ENCODE measurements at places on chromosomes 3 and 15.

GRCh38 chr3:146033950-146034349, 127.0 kb downstream of the PLOD2 start:
- no peak for DNase-seq

GRCh38 chr15:88276821-88277410, 20.4 kb upstream of the NTRK3 start:
- DNase-seq: no peak

- peak; percentile 56 for DNase-seq
These were observed 15.4 kb downstream of the IDH2 start for GRCh38 chr15:90086868-90087268.

DNA sequence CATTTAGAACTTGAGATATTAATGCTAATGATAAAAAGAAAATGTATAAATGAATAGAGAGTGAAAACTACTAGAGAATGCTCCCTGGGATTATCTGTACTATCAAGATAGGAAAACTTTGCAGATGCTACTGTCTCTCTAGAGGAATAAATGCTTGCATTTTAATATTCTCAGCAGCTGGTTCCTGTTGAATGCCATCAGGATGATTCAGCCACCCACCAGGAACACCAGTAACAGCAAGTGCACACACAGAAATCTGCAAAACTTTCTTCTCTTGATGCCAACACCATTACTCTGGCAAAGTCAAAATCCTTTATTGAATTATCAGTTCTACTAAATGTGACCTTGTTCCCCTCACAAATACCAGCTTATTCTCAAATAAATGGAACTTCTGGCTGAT, 148.4 kb downstream of the TIGIT start:
- DNase-seq: no peak

- DNase-seq: no peak
These were observed 38.0 kb downstream of the BBS4 start for GRCh38 chr15:72724028-72724427.

- peak; percentile 17 for DNase-seq
These were observed 310.4 kb downstream of the PLCL2 start for GRCh38 chr3:17195192-17195611.

DNA sequence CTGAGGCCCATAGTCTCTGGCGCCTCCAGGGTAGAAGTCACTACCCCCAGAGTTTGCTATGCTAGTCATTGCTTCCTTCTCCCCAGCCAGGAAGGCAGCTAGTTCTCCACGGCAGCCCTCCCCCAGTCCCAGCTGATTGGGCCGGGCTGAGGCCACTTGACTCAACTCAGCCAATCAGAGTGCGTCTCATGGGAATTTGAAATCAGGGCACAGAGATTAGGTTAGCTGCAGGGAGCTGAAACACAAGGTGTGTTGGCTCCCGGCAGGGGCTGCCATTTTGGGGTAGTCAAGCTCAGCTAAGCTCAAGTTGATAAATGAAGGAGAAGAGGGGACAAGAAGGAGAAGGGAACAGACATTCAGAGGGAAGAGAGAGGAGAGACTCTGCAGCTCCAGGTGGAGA, 32.8 kb downstream of the LINGO1 start:
- DNase-seq: no peak

GRCh38 chr3:13116426-13116825, 43.2 kb upstream of the IQSEC1 start:
- DNase-seq: no peak

- DNase-seq: peak; percentile 44
These were observed 82.7 kb downstream of the TLE3 start for GRCh38 chr15:70014860-70015490.

- DNase-seq: no peak
These were observed 90.7 kb downstream of the TIGIT start for GRCh38 chr3:114384558-114384903.

GRCh38 chr3:179272385-179272784, 21.5 kb upstream of the KCNMB3 start:
- no peak for DNase-seq

- DNase-seq: no peak
These were observed 656.0 kb upstream of the SGO1 start for GRCh38 chr3:20842002-20842401.

- peak; percentile 32 for DNase-seq
These were observed 10.5 kb downstream of the ISG20 start for GRCh38 chr15:88649286-88649733.

- no peak for DNase-seq
These were observed 47.4 kb upstream of the P3H2 start for GRCh38 chr3:190167936-190168680.

- no peak for DNase-seq
These were observed 11.7 kb upstream of the GNAT1 start for GRCh38 chr3:50179710-50180109.

GRCh38 chr15:100718075-100718980, 115.9 kb downstream of the ASB7 start:
- DNase-seq: no peak

DNA sequence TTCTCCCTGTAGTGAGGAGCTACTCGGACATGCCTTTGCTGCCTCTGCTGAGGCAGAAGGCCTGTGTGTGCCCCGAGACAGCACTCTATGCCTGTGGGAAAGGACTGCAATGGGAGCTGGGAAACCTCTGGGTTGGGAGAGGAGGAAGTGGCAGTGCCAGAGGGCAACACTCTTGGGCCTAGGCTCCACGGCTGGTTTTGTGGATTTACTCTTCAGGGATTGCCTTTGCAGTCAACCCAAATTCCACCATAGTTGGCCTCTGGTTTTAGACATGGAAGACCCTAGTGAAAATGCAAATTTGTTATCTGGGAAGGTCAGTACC, 46.8 kb downstream of the ITGA11 start:
- DNase-seq: no peak

DNA sequence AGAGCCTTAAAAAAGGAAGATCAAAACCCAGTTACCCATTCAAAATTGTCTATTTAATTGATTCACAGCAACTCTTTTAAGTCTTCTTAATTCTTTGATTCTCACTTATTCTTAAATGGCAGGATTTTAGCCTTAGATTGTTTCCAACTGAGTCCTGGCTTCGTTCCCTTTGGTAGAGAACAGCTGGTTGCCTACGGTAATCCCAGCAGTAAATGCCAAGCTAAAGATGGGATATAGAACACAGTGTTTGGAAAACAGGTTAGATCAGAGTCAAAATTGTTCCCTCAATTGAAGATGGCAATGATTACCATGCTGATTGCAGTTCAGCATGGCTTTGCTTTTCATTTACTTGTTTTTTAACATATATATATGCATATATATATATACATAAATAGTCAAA, 300.9 kb downstream of the PYDC2 start:
- DNase-seq: no peak

DNA sequence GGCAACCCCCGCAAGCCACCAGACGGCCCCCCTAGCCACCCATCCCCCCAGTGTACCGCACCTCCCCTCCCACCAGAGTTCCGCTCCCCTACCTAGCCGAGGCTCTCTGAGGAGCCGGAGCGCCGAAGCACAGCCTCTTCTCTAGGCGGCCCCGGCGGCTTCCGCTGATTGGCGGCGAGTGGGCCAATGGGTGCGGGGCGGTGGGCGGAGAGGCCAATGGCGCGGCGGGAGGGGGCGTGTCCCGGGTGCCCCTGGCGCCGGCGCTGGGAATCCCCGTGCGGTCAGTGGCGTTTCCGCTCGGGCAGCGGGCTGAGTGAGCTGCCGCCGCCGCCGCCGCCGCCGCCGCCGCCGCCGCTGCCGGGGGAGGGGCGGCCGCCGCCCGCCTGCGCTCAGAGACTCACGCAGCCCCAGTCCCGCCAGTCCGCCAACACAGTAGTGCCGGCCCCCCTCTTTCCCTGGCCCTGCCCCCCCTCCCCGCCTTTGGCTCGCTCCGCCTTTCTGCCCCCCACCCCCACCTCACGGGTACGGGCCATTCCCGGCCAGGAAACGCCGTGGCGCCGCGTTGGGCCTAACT, at the start of gene SETD5:
SETD5 (plus strand) TSS at position 284 of the 574 bp plus-strand sequence. CDS start 31,324 bp downstream, outside the sequence.
- peak; percentile 100 for DNase-seq

- no peak for DNase-seq
These were observed 9.1 kb upstream of the MFSD1 start for GRCh38 chr3:158792709-158793108.

- no peak for DNase-seq
These were observed 68.7 kb downstream of the SUMF1 start for GRCh38 chr3:4398120-4398940.

DNA sequence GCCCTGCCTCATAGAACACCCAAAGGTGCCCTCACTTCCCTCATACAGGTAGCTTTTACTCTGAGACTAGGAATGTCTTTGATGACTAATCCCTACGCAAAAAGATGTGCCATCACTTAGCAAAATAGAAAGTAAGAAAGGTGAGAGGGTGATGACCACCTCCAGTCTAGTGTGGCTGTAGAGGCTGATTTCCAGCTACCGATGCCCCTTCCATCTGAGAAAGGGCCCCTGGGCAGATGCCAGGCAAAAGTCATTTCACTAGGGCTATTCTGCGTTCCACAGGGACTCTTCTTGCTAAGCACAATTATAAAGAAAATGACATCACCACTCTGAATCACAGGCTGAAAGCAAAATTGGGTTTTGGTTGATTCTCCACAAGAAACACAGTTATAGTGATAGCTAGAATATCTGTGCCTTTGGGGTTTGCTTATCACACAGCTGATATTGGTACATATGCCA, 77.4 kb downstream of the RBPMS2 start:
- DNase-seq: no peak
